SK-N-MC (cell line): ENCODE measurements at places on chromosomes 16 and 17.

GRCh38 chr17:16262201-16262600, 45.2 kb downstream of the PIGL start:
- DNase-seq = no peak

- DNase-seq = no peak
Measured at GRCh38 chr16:89431630-89432029, 58.7 kb downstream of the ANKRD11 start.

GRCh38 chr16:84369938-84370627, 1.7 kb downstream of the ATP2C2 start:
- DNase-seq = no peak

GRCh38 chr17:82126556-82127314, 28.7 kb upstream of the FASN start:
- DNase-seq = no peak
